ENCODE measurements at places on chromosomes 12 and 14.

- DNase-seq: peak; percentile 61
Measured at GRCh38 chr14:20427231-20428009, 8.5 kb downstream of the KLHL33 start.

GRCh38 chr12:96233168-96233567 is 39.0 kb downstream of the ELK3 start:
- no peak for DNase-seq

DNA sequence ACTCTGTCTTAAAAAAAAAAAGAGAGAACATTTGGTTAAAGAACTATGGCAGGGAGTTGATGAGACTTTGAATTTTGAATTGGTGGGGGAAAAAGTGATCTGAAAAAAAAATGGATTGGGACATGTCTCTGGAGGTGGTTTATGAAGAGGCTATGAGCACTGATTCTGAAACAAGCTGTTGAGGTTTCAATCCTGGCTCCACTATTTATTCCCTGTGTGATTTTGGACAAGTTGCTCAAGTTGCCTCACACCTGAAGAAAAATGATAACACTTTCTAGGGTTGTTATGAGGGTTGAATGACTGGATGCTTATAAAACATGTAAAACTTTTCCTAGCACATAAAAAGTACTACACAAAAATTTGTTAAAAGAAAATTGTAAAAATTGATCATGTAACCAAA is 1.8 kb upstream of the ANO6 start:
- DNase-seq: no peak

GRCh38 chr14:64724578-64724930 is 20.3 kb downstream of the PLEKHG3 start:
- no peak for DNase-seq

DNA sequence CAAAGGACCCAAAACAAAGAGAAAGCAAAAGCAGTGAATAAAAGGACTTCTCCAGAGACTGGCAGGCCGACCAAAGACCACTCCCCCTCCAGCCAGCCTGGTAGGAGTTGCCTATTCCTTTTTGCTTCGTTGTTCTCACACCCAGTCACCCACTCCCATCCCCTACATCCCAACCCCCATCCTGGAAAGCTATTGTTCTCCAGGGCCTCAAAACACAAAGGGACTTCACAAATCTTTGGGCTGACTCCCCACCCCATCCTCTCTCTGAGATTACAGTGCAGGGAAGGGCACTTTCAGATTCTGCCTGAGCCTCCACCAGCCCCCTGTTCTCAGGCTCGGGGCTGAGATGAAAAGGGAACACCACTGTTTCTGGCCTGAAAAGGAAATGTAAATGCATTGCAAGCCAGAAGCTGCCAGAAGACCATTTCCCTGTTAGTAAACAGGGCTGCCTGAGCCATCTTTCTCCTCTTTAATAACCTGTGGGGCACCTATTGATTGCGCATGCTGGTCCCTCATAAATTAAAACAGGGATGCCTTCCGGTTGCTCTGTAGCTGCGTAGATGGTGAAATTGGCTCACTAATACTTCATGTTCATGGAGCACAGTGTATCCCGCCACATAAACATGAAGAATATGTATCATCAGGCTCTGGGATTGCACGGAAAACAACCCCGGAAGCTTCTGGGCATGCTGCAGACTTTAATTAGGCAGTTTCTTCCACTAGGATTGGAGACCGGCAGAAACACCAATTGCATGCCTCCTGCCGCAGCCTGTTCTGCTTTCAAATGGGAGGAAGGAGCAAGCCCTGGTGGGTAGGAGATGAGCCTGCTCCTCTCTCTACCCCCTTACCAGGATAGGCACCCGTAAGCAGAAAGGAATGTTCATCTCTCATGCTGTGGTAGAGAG is 130.3 kb upstream of the FUT8 start:
- DNase-seq: no peak

DNA sequence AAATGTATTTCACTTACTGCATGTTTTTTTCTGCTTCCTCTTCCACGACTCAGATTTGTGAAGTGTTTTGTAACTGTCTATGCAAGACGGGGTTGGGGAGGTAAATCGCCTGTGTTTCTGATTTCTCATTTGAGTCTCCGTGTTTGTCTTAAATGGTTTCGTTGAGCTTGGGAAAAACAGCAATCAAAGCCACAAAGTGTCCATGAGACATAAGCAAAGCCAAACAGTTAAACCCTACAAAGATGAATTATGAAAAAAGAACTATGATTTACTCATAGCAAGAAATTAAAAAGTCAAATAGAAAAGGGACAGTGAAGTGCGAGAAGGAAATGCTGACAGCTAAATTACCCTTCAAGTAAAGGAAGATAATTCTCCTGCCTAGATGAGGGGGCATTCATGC is 164.3 kb upstream of the TMPO start:
- no peak for DNase-seq

DNA sequence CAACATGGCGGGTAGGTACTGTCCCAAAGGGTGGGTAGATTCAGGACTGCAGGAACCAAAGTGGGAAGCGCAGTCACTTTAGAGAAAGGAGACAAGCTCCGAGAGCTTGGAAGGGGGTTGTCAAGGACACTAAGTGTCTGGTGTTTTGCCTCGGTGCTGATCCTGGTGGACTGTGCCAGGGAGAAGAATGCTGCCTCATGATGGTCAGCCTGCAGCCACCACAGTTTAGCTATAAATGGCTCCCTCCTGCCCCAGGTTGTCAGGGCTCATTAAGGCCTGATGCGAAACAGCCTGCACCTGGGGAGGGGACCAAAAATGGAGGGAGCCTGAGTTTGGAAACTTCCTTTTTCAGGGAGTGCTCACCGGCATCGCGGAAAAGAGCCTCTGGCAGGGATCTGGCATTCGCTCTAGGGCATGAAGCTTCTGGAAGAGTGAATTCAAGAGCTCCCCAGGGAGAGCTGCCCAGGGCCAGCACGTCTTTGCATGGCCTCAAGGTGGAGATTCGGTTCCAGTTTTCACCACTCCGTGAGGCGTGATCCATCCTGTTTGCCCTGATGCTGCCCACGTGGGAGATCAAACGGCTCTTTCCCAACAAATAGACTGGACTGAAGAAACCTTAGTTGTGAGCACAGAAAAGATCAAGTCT is 164.0 kb downstream of the FOXN3 start:
- no peak for DNase-seq

GRCh38 chr14:58367296-58367695 is 28.4 kb upstream of the TOMM20L start:
- DNase-seq: peak; percentile 5
